ENCODE measurements at places on chromosomes 6 and 20.

GRCh38 chr6:96604420-96604819 is 41.5 kb downstream of the FHL5 start:
- DNase-seq = no peak

DNA sequence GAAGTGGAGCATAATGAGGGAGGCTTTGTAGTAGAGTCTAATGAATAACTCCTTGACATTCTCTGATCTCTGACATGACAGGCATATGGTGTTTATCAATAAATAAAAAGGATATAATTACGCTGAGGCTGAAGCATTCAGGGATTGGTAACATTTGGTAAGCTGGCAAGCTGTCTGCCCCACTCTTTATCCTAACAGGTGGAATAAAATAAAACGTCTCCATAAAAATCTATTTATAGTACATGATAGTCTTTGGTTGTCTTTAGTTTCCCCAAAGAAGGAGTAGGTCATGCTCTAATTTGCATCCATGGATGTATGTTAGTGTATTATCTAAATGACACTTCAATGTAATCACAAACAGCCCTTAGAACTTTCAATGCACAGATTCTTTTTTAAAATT is 30.9 kb upstream of the RBM24 start:
- no peak for DNase-seq

DNA sequence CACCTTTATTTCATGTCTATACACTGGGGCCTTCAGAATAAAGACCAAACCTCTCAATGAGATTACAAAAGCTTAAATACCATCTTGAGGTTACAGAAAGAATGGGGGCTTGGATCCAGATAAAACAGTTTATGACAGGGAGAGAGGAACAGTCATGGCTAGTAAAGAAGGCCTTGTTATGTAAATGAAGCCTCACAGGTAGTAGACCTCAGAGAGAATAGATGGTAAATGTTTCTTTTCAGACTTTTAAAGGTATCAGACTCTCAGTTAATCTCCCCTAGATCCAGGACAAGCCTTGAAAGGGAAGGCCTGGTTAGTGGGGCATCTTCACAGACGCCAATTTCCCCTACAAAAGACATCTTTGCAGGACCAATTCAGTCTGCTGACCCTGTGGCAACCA is 1325.6 kb downstream of the HACE1 start:
- peak; percentile 44 for DNase-seq

- DNase-seq = peak; percentile 49
These were observed 84.7 kb upstream of the SIRPA start for GRCh38 chr20:1810572-1810925.

DNA sequence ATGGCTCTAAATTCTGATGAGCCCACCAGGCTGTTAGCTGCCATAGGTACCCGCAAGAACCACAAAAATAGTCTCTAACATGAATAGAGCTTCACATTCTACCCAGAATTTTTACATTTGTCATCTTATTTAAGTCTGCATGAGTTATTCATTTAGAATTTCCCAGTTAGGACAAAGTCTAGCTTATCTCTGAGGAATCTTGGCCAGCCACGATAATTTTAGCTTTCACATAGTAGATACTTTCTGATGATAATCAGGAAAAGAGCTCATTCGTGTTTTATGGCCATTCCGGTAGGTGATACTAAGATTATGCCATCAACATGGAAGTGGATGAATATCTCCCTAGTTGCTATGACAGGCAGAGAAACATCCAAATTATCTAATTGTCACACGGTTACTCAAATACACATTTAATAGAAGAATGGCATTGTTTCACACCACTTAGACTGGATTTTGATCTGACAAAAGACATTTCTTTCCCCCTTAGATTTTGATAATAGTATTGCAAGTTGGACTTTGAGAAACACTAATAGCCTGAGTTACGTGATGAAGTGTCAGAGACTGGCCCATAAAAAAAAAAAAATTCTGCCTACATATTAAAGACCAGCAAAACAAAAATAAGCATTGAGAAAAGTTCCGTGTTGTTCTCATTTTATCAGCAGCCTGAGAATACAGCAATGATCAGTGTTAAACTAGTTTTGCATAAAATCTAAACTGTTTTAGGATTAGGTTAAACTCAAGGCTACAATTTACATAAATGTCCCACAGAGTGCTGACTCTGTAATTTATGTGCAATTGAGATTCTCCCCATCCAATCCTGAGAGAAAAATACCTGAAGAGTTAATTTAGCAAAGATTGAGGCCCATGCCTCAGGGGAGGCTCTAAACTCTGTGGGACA is 397.5 kb upstream of the ARID1B start:
- DNase-seq = no peak

- no peak for DNase-seq
These were observed 260.6 kb upstream of the TAB2 start for GRCh38 chr6:149056777-149057463.

DNA sequence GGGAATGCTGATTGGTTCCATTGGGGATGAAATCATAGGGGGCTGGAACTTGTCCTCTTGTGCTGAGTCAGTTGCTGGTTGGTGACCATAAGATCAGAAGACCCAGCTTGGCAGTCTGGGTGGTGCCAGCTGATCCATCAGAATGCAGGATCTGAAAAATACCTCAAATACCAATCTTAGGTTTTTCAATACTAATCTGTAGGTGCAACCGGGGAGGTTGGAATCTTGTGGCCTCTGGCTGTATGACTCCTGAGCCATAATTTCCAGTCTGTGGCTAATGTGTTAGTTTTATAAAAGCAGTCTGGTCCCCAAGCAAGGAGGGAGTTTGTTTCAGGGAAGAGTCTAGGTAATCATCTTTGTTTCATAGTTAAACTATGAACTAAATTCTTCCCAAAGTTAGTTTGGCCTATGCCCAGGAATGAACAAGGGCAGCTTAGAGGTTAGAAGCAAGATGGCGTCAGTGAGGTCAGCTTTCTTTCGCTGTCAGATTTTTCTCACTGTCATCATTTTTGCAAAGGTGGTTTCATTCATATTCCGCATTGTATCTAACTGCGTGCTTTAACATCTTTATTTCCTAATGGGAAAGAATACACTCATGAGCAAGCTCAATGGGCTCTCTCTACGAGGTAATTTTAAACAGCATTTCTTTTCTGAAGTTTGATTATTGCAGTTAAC is 2.0 kb downstream of the ARMH2 start:
- no peak for DNase-seq

DNA sequence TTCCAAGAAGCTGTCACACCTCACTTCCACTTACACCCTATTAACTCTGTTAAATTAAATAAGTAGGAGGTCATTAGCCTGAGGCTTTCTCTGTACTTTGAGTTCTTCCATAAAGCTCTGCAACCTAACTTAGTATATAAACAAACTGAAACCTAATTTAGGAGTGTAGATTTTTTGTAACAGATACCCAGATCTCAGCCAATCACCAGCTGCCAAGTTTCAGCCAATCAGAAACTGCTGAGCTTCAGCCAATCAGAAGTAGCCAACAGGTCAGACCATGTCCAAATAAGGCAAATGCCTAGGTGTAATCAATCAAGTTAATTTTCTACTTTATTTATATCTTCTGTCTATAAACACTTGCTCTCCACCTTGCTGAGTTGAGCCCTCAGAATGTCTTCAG is 142.7 kb upstream of the SULF2 start:
- no peak for DNase-seq

DNA sequence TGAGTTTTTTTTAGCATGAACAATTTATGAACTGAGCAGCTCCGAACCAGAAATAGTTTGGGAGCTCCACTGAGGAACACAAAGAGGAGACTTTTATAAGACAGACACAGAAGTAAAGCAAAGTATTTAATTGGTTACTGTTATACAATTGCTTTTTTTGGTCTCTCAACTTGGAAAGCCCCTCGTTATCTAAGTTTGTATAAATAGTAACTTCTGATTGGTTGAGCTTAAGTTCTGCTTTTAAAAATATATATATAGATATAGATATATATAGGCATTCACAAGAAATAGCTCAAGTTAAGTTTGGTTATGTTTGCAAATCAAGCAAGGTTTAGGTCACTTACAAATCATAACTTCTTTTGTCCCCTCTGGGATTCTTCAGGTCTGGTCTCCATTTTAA is 20.2 kb upstream of the NCR2 start:
- no peak for DNase-seq

- DNase-seq = peak; percentile 46
These were observed 162.0 kb upstream of the RNF217 start for GRCh38 chr6:124800222-124800621.

DNA sequence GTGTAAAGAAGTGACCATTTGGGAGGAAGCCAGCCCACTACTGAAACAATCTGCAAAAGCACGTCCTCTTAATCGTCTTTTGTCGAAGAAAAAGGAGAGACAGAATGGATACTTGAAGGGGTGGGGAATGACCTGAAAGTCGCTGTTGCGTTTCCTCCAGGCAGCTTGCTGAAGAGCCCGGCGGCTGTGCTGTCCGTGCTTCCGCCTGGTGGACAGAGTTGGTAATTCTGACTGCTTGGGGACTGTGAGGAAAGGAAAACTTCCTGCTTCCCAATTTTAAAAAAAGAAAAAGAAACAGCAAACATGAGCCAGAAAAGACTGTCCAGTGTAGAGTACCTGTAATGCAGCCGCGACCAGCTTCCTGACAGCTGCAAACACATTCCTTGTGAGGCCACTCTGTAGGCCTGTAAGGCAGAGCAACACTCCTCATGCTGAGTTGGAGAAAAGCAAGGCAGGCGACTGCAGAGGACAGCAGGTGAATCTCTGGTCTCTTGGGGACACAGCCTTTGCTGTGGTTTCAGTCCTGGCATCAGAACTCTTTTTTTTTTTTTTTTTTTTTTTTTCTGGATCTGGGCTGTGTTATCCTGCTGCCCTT is 251.1 kb upstream of the TBX18 start:
- DNase-seq = peak; percentile 92

DNA sequence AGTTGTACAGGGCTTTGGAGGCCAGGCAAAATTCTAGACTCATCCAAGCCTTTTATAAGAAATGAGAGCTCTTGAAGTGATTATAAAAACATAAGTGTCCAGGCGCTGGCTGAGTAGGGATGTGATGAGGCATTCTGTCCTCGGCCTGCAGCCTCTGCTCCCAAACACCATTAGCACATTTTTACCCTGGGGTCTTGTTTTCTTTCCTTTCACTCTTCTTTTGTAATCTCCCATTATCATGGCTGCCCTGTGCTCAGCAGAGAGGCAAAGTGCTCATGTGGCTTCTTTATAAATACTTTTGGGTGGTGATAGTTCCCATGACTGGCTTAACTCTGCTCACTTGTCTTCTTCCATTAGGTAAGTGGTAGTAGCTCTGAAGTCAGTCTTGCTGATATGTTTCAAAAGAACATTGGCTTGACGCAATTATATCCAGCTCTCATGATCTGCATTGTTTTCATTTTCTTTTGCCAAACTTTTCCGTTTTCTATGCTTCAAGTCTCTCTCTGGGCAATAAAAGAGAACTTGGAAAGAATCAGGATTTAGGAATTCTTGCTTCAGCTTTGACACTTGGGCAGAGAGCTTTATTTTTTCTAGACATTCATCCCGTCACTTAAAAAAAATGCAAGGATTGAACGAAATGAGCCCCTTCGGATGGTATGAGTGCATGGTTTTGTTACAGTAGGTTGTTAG is 61.1 kb downstream of the CAP2 start:
- DNase-seq = no peak

- no peak for DNase-seq
These were observed 61.2 kb upstream of the CDYL start for GRCh38 chr6:4714961-4715501.

DNA sequence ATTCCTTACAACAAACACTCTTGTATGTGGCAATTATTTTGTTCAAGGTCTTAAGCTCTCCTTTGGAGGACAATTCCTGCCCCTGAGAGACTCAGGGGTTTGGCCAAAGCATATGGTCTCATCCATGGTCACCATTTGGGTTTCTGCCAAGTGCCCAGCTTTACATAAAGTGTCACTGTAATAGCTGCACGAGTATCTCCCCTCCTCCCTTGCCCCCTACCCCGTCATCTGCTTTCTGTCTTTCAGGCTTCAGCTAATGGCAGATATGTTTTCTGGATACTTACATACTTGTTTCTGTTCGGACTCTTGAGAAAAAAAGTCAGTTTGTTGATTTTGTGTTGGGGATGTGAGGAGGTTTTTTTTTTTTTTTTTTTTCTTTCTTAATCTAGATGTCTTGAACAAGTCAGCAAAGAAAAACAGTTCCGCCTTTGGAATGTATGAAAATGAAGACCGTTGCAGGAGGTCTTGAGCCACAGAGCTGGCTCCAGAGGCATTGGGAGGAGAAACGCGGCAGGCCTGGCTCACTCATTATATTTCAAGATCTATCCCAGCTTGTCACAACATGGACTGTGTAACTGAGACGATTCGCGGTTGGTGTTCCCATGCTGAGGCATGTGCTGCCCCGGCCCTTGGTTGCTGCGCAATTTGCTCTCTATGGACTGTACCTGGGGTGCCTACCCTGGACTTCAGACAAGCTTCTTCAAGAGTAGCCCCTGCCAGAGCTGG is 32.6 kb upstream of the STX16 start:
- DNase-seq = no peak

GRCh38 chr6:129175066-129175465 is 292.1 kb downstream of the LAMA2 start:
- no peak for DNase-seq

GRCh38 chr20:38836991-38837390 is 31.5 kb downstream of the PPP1R16B start:
- no peak for DNase-seq

DNA sequence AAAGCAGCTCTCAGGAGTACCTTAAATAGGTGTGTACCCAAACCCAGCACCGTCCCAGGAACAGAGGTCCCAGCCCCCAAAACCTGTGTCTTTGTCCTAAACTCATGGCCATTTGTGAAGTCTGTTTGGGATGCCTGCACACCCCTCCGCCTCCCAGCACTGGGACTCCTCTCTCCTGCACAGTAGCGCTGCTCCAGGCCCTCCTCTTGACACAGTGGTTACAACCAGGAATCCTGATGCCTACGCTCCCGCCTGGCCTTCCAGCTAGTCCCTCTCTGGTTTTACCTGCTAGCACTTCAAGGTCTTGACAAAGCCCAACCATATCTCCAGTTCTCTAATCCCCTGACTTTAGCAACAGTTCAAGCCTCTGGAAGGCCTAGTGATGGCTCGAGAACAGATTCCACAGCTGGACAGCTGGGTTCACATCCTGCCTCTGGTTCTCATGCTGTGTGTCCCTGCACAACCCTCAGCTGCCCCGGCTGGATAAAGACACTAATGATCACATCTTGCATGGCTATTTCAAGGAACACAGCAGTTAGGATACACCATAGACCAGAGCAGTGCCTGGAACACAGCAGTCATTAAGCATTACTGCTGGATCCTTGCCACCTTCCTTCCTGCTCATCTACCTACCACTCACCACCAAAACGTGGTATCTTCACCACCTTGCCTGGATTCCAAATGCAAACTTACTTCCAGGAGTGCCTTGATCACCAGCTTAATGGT is 5.6 kb downstream of the PSMA7 start:
- DNase-seq = peak; percentile 43

GRCh38 chr6:341914-342831 is 49.4 kb upstream of the IRF4 start:
- DNase-seq = no peak

DNA sequence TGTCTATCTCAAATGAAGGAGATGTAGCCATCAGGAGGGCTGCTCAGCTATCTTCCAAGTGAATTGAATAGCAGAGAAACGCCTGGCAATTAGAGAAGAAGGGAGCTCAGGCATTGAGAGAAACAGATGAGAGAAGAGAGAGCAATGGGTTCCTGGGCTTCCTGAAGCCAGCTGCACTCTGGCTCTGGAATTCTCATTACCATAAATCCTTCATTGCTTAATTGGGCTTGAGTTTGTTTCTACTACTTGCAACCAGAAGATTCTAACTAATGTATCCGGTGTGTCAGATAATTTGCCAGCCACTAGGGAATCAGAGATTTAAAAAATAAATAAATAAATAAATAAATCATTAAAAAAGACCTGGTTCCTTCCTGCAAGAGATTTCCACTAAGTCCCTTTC is 25.0 kb upstream of the CDKAL1 start:
- DNase-seq = no peak

- DNase-seq = no peak
These were observed 324.9 kb downstream of the ARHGAP18 start for GRCh38 chr6:129385117-129385516.
